Stimulated activated CD4-positive, alpha-beta T cell treated with anti-CD3 and anti-CD28 coated beads, Interleukin-2, amount 100 ng/mL, for 24 hours (primary cell): ENCODE measurements at places on chromosomes 12 and 14.
A peak's percentile ranks its signal among the peaks of the same experiment; 100 is the strongest.

- DNase-seq, result no peak
Observed at GRCh38 chr14:50831726-50832168, 785 bp upstream of the NIN start.

DNA sequence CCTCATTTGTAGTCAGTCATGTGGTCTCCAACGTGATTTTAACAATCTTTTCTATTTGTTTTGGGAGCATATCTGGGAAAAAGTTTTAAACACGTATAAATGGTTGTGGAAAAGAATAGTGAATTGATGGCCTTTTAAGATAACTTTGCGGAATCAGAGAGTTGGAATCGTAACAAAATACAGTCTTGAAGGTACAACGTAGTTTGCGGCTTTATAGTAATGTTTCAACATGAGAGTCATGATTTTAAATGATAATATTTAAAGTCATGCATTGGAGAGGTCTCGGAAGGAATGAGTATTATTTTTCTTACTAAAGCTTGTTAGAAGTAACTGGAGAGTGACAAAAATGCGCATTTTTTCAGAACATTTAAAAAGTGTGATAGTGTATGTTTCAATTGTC lies 1.6 kb downstream of the AEBP2 start:
- no peak for DNase-seq

- no peak for DNase-seq
Observed at GRCh38 chr12:116323406-116324386, 46.2 kb upstream of the MED13L start.

DNA sequence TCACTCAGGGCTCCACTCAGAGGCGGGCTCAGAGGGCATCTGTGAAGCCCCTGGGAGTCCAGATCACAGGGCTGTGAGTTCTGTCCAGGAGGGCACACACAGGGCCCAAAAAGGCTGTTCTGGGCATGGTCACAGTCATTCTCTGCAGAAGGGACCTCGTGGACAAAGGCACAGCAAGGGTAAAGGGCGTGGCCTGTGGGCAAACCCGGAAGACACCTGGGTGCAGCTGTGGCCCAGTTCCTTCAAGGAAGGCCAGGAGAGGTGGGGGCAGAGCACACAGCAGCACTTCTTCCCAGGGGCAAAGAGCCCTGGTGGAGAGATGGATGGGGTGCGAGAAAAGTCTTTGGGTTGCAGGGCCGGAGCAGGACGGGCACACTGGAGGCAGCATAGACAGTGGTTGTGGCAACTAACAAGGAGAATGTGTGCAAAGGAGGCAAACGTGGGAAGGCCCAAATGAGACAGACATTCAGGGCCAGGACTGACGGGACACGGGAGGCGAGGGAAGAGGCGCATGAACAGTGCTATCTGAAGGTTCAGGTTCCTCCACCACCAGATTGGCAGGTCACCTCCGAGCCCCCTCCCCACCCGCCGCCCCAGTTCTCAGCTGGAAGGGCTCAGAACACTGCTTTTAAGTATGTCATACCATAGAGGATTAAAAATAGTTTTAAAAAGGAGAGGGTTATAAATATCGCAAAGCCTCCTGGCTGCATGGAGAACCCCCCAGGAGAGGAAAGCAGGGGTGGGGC lies 8.9 kb downstream of the CLMN start:
- no peak for DNase-seq

- no peak for DNase-seq
Observed at GRCh38 chr12:69633061-69633460, 22.4 kb upstream of the LRRC10 start.

DNA sequence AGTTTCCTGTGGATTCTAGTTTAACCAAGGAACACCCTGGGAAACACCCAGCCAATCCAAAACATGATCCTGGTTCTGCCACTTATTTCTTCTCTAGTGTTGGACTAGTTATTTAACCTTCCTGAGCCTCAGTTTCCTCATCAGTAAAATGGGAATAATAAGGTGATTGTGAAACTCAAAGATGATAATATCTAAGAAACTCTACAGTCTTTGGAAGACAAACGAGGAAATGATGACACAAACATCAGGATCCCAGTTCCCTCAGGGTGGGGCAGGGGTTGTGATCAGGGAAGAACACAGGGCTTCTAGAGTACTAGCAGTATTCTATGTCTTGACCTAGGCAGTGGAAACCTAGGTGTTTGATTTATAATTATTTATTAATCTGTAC lies 18.1 kb upstream of the TMEM106C start:
- no peak for DNase-seq

GRCh38 chr12:2456122-2456812 lies 338.5 kb upstream of the FKBP4 start:
- DNase-seq, result no peak

DNA sequence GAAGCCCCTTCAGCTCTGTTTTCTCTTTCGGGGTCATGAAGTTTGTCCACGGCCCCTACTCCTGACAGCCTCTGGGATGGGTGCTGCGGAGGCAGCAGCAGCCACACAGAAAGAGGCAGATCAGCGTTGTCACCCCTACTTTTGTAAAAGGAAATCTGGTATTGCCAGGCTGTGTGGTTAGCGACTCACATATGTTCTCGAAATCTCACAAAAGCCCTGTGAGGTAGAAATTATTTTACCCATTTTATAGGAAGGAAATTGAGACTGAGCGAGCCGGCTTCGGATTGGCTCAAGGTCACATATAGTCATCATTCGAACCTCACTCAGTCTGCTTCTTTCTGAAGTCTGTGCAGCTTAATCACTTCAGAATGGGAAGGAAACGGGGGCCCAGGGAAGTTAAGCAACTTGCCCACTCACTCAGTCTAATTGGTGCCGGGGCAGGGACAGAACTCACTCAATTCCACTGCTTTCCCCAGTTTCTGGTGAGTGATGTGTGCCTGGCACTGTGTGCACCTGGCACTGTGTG lies 1.1 kb upstream of the CKAP4 start:
- DNase-seq, result peak; percentile 46

DNA sequence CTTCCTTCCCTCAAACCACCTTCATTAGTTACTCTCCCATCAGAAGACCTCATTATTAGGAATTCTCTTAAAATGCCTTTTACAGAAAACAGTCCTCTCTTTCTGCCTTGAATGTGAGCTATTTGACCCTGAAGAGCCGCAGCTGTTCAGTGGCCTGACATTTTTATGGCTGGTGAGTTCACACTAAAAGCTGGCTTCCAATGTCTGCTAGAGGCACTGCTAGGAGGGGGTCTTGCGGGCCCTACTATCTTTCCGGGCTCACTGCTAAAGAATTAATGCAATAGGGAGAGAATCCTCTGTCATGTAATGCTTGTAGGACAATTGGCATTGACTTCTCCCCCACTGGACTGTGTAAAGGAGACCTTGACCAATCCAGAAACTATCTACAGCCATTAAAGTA lies 87.7 kb downstream of the GPR135 start:
- no peak for DNase-seq

DNA sequence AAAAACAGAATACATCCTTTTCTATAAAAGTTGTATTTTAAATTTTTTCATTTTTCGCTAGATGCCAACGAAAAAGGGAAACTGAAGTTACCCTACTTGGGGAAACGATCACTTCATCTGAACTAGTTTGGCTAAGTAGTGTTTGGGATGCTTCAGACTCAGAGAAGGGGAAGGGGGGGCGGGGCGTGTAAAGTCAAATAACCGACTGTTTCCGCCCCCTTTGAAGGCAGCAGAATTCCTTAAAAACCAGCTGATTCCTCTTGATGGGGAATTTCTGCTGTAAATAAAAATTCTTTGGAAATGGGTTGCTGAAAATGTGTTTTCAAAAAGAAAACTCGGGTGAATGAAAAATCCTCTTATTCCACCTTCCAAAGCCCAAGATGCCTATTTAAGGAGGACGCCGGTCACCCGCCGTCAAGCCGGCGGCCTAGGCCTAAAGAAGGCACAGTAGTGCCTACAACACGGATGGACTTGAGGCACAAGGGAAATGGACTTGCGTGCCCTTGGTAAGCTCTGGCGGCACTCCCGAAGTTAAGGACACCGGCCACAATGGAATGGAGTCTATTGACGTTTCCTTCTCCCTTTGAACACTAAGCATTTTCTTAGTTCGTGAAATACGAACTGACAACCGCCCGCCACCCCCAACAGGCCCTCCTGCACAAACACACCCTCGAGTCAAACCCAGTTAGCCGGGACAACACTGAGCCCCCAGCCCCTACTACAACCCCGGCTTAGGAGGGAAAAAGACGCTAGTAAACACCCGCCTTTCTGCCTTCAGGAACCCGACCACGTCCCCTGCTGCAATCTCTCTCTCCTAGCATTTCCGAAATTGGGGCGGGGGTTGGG lies 1.9 kb downstream of the ATXN2 start:
- peak; percentile 30 for DNase-seq

- no peak for DNase-seq
Observed at GRCh38 chr12:98821866-98822265, 176.8 kb downstream of the APAF1 start.

GRCh38 chr14:64364907-64365306 lies 23.2 kb upstream of the MTHFD1 start:
- no peak for DNase-seq

DNA sequence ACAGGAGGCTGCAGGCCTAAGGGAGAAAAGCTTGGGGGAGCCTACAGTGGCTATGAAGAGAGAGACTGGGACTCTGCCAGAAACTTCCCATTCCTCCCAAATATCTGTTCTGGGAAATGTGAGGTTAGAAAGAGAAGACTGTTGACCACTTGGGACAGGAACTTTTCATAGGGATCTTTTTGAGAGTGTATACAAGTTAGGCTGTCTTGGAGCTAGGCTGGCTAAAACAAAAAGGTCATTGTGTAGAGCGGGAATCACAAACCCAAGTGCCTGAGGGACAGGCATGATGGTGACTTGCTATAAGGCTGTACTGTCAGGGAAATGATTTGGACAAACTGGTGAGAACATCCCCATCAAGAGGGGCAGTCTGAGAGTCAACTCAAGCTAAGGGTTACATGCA lies 175.1 kb downstream of the GRIP1 start:
- DNase-seq, result no peak

DNA sequence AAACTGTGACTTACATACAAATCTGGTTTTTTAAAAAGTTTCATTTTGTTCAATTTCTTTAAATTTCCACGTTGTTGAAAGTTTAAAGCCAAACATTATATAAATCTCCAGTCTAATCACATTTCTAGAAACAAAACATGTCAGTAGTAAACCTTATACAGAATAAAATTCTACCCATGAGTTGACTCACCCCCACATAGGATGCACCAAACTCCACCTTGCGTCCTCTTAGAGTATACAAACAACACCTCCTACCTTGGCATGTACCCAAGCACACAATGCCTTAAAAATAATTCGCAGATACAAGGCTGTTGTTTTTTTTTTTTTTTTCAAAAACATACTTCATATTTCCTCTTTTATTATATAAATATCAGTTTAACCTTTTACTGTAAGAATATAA lies 3.3 kb downstream of the FBXL14 start:
- DNase-seq, result no peak

GRCh38 chr14:100307766-100308426 lies 1.7 kb upstream of the SLC25A29 start:
- DNase-seq, result no peak

- DNase-seq, result no peak
Observed at GRCh38 chr14:54854181-54854580, 48.4 kb downstream of the GCH1 start.

GRCh38 chr14:64410084-64410774 lies 22.1 kb downstream of the MTHFD1 start:
- no peak for DNase-seq
